Kidney (tissue), 22 donors: ENCODE measurements at places on chromosomes 5 and 9. TPM values are rescaled to one million over a fixed set of nuclear protein-coding genes. Genes with fewer than 3 reads are reported as not detected.

DNA sequence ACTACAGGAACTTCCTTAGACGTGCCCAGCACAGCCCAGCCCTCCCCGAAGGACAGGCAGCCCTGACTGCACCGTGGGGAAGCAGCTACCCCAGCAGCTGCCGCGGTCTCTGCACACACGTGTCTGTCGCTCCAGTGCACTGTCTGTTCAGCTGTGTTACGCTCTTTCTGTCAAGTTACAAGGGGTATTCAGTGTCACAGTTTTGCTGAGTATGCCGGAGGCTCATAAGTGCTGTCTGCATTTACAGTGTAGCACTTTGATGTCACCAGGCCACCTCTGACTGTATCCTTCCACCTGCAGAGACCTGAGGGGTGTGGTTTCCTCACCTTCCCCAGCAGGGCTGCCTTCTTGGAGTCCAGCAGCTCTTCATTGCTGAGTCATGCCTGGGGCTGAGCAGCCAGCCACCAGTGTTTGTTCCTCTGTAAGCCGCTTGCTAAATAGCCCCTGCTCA is 126.8 kb downstream of the EHMT1 start:
- DNase-seq, result no peak

DNA sequence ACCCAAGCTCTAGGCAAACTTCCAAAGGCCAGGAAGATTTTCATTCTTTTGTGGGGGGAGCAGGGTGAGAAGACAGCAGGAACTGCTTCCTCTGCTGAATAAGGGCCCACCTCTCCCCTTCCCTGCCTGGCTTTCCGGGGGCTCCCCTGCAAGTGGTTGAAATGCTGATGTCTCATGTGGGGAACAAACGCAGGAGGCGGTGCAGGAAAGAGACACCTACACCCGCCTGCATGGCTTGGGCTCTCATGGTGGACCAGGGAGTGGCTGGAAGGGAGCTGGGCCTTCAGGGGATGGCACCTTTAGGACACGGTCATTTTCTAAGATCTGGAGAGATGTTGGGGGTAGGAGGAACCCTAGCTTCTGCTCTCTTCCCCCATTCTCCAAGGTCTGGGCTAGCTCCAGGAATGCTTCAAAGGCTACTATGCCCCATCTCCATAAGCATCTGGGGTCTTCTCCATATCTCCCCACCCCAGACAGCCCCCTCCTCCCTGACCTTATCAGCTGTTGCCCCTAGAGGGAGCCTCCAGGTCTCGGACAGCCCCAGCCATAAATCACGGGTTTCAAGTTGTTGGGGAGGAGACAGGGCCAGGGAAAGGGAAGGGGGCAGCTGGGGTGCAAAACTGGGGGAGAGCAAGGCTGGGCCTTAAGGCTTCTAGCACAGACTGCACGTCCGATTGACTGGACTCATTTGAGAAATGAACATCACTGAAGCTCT is 76.6 kb downstream of the PSD2 start:
- no peak for DNase-seq

GRCh38 chr9:110065532-110065931 is 142.4 kb downstream of the C9orf152 start:
- DNase-seq, result no peak

DNA sequence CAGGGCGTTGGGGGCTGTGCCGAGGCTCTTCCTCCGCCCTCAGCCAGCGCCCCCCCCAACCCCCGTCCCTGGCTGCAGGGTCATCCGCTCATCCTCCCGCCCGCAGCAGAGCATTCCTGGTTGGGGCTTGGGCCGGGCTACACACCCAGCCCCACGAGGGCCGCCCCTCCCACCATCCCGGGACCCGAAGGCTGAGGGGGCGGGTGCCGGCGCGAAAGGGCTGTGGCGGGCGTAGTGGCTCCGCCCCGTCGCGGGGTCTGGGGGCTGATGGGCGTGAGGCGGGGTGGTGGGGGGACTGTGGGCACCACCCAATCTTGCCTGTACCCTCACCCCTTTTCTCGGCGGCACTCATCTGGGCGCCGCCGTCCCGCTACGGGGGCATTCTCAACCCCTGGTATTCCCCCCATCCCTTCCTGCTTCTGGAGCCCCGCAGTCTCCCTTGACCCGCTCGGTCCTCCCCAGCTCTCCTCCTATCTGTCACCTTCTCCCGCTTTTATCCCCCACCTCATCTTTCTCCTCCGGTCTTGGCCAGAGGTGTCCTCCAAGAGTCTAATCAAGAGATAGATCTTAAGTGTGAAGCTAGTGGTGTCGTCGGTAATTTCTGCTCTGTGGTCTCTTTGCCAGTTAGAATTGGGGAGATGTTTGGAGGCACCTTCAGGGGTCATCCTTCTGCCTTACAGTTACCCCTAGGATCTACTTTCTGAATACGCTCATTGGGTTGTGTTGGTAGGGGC is 1.6 kb downstream of the FER start:
- DNase-seq, result no peak

DNA sequence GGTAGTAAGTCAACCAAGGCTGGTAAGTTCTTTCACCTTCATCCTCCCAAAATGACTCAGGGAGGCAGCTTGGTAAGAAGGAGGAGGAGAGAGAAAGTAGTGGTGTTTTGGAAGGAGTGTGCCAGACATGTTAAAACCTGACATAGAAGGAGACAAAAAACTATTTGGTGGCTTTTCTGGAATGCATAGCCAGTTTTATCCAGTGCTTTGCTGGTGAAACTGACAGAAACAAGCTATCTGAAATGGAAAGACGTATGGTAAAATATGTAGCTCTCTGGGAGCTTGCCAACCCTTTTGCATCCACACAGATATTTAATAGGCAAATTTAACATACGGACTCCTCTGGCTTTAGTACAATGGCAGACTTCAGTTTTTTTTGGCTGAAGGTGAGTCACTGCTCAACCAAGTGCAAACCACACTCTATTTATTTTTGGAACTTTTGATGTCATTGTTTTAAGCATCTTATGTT is 45.4 kb downstream of the RAB14 start:
- DNase-seq, result no peak

DNA sequence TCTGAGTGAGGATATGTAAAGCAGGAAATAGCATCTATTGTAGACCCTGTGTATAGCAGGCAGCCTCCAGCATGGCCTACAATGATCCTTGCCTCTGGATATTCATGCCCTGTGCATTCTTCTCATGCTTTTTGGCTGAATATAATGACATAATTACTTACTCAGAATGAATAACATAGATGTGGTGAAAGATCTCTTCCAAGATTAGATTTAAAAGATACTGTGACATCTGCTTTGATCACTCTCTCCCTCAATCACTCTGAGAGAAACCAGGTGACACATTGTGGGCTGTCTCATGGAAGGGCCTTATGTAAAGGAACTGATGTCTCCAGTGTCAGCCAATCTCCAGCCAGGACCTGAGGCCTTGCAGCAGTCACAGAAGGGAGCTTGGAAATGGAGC is 376.7 kb downstream of the DNAH5 start:
- DNase-seq, result no peak

DNA sequence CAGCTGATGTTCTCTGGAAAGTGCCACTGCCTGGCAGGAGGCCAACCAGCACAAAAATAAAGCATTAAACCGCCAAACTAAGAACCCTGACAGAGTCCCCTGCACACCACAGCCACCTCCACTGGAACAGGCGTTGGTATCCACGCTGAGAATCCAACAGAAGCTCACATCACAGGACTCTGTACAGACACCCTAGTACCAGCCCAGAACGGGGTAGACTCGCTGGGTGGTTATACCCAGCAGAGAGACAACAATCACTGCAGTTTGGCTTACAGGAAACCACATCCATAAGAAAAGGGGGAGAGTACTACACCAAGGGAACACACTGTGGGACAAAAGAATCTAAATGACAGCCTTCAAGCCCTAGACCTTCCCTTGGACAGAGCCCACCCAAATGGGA is 15.0 kb upstream of the POU5F2 start:
- DNase-seq, result no peak

Gene GRIN3A
- polyA plus RNA-seq, result 0.06 TPM
